ENCODE measurements at places on chromosomes 2 and 18.
A peak's percentile ranks its signal among the peaks of the same experiment; 100 is the strongest.

DNA sequence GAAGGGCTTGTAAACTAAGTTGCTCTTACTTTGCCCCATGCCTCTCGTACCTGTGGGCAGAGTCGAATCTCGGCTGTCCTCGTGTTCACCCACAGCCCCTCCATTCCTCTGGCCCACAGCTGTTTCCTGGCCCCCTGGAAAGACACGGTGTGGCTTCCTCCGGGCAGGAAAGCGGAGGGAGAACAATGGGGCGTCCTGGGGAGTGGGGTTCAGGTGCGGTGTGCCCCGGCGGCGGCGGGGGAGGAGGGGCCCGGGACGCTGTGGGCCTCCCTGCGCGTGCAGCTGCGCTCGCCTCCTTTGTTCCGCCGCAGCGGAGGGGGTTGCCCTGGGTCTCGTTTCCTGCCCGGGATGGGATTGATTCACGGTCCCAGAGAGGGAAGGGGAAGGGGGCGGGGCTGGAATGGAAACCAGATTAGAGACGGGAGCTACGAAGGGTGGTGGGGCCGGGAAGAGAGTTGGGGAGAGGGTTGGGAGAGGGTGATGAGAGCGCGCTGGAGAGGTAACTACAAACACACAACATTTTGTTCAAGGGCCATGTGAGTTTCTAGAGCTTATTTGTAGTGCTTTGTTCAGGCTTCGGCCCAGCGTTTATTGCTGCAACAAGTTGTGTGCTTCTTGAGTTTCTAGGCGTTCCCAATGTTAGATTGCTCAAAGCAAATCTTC lies 796 bp downstream of the MYO1B start:
- DNase-seq = peak; percentile 85

GRCh38 chr2:60882971-60883753 lies 1.8 kb downstream of the REL start:
- no peak for DNase-seq

- no peak for DNase-seq
These were observed 163.9 kb downstream of the DOK6 start for GRCh38 chr18:69564602-69565001.

- DNase-seq = no peak
These were observed 117.7 kb upstream of the RAB6C start for GRCh38 chr2:129861666-129862288.

DNA sequence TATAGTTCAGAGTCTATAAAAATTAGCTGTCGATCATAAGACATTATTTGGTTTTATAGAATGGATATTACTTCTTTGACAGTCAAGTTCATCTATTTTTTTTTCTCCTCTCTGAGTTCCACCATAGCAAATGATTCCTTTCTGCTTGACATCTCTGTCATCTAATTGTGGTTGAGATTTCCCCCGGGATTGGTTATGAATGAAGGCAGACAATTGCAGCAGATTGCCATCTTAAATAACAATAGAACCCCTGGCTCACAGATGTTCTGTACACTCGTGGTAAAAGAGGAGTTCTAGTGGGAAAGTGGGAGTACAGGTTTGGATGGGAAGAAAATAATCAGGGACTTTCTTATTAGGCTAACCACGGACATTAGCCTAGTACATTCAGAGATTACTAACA lies 292.1 kb upstream of the NRXN1 start:
- no peak for DNase-seq

DNA sequence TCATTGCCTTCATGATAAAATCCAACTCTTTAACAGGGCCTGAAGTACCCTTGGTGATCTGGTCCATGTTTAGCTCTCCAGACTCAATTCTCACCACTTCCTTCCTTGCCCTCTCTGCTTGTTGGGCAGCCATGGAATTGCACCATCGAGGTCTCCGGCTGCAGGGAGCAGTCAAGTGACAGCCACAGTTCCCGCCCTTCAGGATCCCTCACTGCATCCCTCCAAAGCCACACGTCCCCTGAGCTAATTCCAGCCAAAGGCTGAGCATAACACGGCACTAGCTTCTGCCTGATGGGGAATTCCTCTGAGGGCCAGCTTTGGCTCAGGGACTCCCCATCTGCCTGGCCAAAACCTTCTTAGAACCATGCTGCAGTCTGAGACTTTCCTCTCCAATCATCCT lies 47.4 kb upstream of the SLC1A4 start:
- no peak for DNase-seq

- DNase-seq = no peak
These were observed 65.8 kb downstream of the SUMO1 start for GRCh38 chr2:202172439-202173211.

DNA sequence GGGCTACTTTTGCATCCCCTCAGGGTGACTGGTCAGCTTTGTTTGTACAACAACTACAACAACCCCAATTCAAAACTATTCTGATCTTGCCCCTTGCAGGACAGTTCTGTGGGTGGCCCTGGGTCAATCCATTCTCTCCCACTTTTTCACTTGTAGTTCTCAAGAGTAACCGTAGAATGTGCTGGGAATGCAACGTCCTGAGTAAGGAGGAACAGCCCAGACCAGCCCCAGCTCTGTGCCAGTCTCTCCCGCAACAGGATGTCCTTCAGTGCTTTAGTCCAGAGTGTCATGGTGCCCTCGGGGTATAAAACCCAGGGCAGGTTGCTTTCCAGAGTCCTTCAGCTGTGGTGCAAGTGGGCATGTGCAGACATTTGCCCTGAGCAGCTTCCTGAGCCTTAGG lies 22.1 kb upstream of the TEX51 start:
- DNase-seq = no peak

DNA sequence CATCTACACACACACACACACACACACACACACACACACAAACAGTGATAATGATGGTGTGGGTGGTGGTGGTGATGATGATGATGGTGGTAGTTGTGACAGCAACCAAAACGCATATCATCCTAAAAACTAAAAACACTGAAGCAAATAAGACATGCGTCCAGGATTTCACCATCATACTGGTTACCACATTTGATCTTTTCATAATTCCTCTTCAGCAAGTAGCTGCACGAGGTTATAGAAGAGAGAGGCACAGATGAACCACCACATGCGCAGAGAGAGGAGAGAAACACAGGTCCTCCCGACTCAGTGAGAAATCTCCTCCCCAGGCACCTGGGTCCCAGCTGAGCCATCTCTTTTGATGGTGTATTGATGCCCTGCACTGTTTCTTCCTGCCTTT lies 393.3 kb downstream of the METTL4 start:
- no peak for DNase-seq

- DNase-seq = no peak
These were observed 75.4 kb downstream of the SPTBN1 start for GRCh38 chr2:54531558-54531957.

DNA sequence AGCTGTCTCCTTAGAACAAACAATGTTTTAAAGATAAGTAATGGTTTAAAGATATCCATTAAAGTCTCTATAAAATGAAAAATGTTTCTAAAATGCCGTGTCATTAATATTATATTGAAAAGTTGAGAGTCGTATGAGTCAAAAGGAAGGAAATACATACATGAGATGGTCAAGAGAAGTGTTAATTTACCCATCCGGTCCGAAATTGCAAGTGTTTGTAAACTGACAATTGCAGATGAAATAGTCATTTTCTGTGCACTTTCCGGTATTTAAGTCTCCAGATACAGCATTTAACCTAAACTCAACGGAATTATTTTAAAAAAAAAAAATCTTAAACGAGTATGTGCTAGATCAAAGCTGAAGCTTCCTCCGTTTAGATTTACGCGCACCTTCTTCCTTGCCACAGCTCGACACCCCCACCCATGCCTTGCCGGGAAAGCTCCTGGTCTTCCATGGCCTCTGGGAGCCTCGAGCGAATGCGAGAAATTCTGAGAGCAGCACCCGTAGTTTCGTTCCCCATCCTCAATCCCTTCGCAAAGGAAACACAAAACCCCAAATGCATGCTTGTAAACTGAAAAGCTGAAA lies 1.8 kb downstream of the DSC3 start:
- DNase-seq = peak; percentile 43

DNA sequence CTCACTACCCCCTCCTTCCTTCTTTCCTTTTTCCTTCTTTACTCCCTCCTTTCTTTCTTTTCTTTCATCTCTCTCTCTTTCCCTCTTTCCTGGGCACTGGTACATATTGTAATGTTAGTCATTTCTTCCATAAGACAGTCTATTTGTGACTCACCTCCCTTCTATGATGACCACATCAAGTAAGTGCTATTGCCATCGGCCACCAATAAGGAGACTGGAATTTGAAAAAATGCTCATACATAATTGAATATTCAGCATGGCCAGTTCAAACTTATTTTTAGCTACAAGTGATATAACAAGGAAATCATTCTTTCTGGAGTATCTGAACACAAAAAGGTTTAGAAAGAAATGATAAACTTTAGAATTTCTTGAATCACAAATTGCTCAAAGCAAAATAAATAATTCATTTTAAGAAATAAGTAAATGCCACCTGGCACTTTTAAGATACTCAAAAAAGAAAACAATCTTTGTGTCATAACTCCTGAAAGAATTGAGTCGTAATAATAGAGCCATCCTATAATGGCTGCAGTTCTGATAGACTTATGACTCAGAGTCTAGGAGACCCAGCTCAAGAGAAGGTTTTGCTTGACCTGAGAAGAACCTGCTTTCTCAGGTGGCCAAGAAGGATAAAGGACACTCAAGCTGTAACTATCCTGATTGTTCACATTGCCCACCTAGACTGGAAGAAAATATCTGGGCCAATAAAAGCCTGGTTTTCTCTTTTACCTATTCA lies 51.6 kb upstream of the CCBE1 start:
- DNase-seq = no peak

- no peak for DNase-seq
These were observed 657.3 kb upstream of the SLC39A10 start for GRCh38 chr2:194999771-195000170.

DNA sequence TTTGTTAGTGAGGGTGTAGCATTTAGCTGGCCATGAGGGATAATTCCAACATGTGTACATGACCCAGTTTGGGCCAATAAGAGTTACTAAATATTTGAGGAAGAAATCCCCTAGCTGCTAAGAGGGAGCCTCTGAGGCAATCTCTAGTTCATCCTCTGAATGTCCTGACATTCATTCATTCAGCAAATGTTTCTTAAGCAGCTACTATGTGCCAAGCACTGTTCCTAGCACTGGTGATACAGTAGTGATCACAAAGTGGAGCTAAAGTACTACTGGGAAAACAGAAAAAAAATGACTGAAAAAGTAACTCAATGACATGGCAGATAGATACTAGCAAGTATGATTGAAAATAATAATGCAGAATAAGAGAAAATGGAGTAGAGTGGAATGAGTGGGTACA lies 79.8 kb upstream of the PID1 start:
- DNase-seq = no peak

GRCh38 chr2:143828763-143829537 lies 691.0 kb downstream of the ZEB2 start:
- DNase-seq = no peak

DNA sequence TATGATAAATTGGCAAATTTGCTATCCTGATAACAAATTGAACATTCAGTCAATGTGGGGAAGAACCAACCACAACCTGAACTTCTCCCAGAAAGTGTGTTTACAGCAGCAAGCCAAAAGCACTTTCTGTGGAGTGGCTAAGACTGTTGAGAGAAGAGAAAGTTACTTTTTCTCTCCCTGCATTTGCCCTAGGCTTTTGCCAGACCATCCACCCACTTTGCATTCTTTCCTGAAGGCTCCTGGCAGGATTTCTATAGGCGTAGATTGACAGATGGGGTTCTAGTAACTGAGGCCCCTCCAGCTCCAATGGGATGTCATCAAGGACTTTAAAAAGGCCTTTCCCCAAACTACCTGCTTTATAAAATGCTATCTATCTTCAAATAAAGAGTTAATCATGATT lies 215.2 kb downstream of the GULP1 start:
- DNase-seq = no peak

DNA sequence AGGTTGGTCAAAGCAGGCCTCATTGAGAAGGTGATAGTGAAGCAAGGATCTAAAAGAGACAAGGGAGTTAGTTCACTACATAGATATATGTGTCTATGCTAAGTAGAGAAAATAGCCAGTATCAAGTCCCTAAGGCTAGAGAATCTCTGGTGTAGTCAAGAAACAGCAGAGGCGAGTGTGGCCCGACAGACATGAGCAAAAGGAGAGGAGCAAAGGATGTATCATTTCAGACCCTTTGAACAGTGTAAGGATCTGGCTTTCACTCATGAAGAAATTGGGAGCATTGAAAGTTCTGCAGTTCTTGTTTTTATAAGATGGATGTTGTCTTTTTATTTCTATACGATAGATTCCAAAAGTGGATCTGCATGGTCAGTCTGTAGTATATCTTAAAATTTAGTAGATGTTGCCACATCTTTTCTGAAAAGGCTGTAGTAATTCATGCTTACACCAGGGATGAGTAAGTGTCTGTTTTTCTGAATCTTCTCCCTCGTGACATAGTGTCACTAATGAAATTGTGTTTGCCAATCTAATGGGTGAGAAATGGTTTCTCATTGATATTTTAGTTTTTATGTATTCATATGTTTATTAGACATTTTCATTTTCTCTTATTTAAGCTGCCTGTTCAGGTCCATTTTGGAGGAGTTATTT lies 18.8 kb downstream of the SP100 start:
- no peak for DNase-seq

DNA sequence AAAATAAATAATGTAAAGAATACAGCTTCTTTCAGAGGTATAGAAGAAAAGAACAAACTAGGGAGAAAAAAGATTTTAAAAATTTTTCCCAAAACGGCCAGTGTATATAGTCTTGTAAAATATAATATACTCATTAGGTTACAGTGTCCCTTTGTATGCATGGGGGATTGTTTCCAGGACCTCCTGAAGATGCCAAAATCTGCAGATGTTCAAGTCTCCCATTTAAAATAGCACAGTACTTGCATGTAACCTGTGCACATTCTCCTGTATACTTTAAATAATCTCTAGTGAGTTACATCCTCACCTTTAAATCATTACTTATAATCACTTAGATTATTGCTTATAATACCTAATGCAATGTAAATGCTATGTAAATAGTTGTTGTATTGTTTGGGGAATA lies 80.6 kb upstream of the LRRTM4 start:
- DNase-seq = no peak

GRCh38 chr2:237932731-237933131 lies 34.1 kb upstream of the UBE2F start:
- DNase-seq = no peak

DNA sequence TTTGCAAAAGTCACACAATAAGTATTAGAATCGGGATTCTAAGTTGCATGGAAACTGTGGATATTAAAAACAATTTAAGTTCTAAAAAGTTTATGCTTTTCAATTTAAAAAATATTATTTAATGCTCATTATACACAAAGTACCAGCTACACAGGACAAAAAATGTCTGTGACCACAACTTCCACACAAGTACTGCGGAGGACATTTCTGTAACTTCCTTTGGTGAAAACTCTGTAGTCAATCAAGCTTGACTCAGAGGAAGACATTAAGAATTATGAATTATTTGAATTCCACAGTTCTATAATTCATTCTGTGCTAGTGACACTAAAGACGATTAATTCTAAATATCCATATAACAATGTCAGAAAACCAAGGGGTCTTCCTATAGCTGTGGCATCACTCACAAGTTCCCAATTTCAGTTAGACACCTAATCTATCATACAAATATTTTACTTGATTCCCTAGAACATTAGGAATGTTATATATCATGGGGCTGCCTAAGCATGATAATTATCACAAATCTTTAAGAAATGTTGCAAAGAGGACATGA lies 120.5 kb downstream of the AFF3 start:
- no peak for DNase-seq

GRCh38 chr2:42297322-42297936 lies 63.6 kb downstream of the COX7A2L start:
- no peak for DNase-seq

- peak; percentile 65 for DNase-seq
These were observed 3.0 kb downstream of the EVX2 start for GRCh38 chr2:176080540-176081375.

Measured in right forelimb (tissue), 1 donor.